ENCODE measurements at places on chromosomes 7 and 10.
A peak's percentile ranks its signal among the peaks of the same experiment; 100 is the strongest.

- DNase-seq: no peak
These were observed 91.0 kb downstream of the CUBN start for GRCh38 chr10:17038627-17039026.

- peak; percentile 64 for DNase-seq
These were observed 89.2 kb upstream of the PFKP start for GRCh38 chr10:2978111-2978510.

GRCh38 chr10:4315551-4315950 lies 510.5 kb upstream of the AKR1E2 start:
- no peak for DNase-seq

GRCh38 chr7:133501771-133502170 lies 248.9 kb downstream of the EXOC4 start:
- DNase-seq: no peak

- DNase-seq: no peak
These were observed 59.7 kb upstream of the PDCD4 start for GRCh38 chr10:110811791-110812581.

GRCh38 chr10:6342096-6342685 lies 139.5 kb downstream of the PFKFB3 start:
- DNase-seq: no peak

GRCh38 chr7:102275123-102275703 lies 11.5 kb upstream of the SH2B2 start:
- no peak for DNase-seq

DNA sequence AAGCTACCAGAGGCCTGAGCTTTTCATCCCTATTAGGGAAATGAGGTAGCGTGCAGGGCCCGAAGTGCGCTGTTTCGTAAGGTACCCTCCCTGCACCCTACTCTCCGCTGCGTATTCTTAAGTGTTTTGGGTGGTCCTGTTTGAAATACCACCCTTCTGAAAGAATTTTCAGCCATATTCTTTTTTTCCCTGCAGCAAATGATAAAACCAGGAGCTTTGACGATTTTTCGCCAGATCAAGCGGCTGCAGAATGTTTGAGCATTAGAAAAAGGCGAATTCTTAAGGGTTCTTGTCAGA lies 1.2 kb downstream of the RSBN1L start:
- DNase-seq: no peak

- DNase-seq: no peak
These were observed 244.3 kb downstream of the PHF14 start for GRCh38 chr7:11217848-11218565.
